Thymus (tissue), 14 donors: ENCODE measurements at places on chromosomes 12 and 14. TPM values are rescaled to one million over a fixed set of nuclear protein-coding genes. Genes with fewer than 3 reads are reported as not detected.

Gene TMEM30B
- total RNA-seq = 3.1 TPM

Gene WNT1
- not detected for total RNA-seq

Gene SLIRP
- 187 TPM for total RNA-seq

DNA sequence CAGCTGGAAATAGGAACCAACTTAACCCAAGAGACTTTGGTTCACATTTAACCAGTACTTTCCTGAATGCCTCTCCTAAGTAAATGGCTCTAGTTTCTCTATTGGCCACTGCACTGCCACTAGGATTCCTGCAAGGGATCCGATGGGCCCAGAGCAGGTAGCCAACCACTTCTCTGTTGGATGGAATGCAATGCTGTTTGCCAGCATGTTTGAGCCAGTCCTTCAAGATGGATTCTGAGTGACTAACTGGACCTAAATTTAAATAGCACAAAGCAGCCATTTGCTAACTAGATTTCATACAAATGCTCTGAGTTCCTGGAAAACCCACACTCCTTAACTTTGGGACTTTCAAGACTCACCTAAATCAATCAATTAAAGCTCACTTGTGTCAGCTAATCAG lies 9.5 kb upstream of the CLEC2D start:
- DNase-seq = no peak

DNA sequence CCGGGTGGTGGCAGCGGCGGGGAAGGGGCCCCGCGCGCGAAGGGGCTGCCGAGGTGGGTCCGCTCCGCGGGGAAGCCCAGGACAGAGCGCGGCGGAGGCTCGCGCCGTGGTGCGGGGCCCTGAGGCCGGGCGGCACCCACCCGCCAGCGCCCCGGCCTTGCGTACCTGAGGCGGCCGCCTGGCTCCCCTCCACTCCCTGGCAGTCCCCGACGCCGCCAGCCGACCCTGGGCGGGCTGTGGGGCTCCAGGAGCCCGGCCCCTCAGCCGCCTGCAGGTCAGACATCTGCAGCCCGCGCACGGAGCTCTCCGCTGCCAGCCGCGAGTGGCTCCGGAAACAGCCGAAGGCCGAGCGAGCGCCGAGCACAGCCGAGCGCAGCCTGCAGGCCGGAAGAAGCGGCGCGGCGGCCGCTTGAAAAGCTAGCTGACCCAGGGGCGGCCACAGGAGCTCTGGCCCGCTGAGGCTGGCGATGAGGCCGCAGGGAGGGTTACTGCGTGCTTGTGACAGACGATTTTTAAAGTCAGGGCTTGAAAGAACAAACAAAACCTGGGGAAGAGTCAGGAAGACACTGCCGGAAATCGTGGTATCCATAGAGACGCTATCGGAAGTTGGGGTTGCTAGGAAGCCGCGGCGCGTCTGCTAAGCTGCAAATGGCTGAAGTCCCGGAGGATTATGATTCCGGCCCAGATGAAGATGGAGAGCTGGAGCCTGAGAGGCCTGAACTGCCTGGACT lies at the start of the genes SAMD15 and TMED8:
SAMD15 (plus strand) TSS at position 609 of the 731 bp plus-strand sequence; CDS start at position 649, 40 bp downstream.
TMED8 (minus strand) TSS at position 324 of the 731 bp plus-strand sequence; CDS start at position 283, 41 bp downstream.
- DNase-seq = peak; percentile 79

DNA sequence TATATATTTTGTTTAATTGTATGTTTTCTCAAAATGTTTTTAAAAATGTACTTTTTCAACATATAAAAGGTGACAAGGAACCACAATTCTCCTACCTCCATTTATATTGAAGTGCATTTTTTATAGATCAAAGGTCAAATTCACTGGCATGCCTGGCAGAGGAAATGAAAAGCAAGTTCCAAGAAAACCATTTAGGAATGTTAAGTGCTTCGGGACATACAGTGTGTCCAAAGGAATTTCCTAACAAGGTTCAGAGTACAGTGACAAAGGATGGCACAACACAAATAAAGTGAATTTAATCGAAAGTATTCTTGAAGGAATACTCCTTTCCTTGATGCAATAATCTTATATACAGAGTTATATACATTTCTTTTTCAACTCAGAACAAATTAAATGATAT lies 242.3 kb downstream of the CCER1 start:
- DNase-seq = no peak

DNA sequence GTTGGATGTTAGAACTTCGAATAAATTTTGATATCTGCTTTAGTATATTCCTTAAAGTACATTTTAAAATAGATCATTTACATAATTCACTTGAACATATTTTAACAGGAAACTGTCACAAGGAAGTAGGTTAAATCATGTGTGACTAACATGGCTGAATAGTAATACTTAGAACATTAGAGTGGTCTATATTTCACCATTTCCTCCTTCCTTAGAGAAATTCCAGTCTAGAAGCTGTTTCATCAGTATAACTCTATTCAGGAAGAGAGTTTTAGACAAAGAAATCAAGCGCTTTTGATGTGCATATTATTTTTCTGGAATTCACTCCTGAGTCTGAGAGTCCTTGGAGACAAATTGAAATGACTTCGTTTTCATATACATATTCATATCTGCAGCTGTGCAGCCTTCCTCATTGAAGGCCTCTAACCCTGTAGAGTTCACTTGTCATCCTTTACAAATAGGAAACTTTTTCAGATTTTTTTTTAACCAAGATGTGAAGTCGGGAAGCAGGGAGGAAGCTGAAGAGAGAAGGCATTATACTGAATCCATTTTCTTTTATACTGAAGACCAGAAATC lies 28.4 kb downstream of the IRAK3 start:
- no peak for DNase-seq

GRCh38 chr12:124478985-124479645 lies 88.3 kb downstream of the NCOR2 start:
- no peak for DNase-seq

GRCh38 chr14:39763402-39763890 lies 331.2 kb upstream of the FBXO33 start:
- DNase-seq = no peak

DNA sequence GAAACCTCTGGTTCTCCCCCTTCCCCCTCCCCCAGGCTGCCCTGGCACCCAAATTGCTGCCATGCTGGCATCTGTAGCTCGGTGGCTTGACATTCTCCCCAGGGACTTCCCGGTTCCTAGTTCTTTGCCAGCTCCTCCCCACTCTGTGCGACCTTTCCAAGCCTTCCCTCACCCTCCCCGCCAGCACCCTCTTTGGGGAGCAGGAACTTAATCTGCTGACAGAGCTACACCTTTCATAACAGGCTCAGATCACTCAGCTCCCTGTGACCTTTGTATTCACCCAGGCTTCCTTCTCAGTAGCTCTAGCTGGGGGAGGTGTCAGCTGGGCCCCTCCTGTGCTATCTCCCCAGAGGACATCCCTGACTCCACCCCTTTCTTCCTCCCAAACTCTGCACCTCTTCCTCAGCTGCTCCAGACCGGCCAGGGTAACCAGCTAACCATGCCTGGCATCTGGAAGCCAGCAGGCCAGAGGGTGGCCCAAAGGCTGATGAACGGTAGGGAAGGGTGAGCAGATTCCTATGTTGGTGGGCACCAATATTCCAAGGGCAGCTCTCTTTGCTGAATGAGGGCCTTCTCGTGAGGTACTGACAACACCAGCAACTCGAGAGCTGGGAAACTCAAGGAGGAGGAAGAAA lies 1.8 kb upstream of the COX14 start:
- no peak for DNase-seq

DNA sequence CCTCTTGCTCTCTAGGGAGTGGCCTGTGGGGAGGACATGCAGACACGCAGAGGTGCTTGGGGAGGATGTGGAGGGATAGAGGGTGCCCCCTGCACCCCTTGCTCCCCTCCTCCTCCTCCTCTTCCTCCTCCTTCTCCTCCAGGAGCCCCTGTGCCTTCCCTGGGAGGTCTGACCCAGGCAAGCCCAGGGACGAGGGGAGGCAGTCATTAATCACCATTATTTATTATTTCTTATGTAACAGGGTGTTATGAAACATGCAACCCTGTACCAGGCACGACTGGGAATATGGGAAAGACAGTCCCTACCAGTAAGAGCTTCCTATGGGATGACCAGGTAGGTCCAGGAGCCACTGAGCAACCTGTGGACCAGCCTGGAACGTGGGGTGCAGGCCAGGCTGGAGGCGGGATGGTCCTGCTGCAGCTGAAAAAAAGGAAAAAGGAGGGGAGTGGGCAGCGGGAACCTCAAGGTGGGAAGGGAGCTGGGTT lies 22.5 kb upstream of the PGF start:
- no peak for DNase-seq

DNA sequence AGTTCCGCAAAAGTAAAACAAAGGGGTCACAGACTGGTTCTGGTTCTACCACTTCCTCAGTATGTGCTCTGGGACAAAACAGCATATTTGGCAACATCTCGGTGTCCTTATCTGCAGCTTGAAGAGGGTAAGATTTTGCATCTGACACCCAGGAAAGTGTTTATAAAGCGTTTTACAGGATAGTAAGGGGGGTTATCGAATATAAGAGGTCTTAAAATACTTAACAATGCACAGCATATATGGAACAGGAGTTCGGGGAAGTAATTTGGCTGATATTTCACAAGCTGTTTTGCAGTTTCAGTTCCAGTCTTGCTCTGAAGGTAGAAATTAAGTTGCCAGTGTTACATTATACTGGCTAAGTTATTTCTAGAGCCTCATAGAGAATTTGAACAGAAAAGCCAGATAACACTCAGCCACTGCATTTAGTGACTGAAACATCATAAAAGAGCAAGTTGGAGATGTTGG lies 904 bp upstream of the MAP4K5 start:
- no peak for DNase-seq

GRCh38 chr14:42322531-42323284 lies 716.0 kb downstream of the LRFN5 start:
- DNase-seq = no peak

- no peak for DNase-seq
Observed at GRCh38 chr14:100048786-100049185, 16.4 kb upstream of the EVL start.

DNA sequence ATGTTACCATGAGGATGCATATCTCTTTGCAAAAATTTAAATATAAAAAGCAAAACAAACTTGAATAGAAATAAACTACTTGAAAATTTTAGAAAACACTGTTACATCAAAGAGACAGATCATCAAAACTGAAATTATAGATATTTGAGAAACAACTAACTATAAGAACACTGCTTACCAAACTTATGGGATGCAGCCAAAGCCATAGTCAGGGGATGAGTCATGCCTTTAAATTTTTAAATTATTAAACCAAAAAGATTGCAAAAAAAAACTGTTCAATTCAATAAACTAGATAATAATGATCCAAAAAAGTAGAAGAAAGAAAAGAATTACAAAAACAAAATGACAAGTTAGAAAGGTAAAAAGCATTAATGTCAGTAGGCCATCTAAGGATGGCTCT lies 7.5 kb downstream of the BDKRB2 start:
- DNase-seq = no peak

DNA sequence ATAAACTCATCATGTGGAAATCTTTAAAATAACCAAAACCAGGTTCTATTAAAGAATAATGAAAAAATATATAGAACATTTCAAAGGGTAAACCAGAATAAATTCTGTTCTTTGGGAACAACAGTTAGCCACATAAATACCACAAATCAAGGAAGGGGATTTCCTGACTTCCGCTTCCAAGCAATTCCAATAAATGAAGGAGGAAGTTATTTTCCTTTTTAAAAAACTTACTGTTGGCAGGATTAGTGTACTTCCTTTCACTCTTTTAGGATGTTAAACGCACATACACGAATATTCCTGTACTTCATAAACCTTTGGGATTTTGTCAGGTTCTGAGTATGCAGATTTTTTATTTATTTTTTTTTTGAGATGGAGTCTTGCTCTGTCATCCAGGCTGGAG lies 13.7 kb upstream of the LIMA1 start:
- DNase-seq = no peak

DNA sequence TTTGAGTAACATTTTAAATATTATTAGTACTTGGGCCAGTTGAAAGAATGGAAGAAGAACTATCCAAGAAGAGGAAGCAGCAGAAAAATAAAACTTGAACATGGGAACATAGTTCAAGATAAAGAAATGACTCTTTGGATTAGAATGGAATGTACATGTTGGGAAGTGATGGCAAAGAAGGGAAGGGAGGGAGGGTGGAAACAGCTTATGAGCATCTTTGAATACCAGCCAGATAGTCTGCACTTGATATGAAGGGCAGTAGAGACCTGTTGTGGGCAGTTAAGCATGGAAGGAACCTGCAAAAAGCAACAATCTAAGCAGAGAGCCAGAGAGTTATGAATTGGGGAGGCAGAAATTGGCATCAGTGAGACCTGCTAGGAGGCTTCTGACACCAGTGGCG lies 10.0 kb upstream of the IL22 start:
- no peak for DNase-seq

DNA sequence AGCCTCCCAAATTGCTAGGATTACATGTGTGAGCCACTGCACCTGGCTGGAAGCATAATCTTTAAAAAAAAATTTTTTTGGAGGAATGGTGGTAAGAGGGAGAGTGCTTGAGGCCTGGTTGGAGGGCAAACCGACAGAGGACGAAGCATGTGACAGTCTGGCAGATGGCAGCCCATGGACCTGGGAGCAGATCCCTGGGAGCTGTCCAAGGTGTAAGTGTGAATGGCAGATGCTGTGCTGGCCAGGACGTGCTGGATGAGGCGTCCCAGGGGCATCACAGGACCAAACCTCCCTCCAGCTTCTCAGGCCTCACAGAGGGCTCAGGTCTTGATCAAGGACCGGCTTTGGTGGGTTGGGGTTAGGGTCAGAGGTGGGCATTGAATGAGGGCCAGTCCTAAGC lies 128.4 kb upstream of the NCOR2 start:
- no peak for DNase-seq

- DNase-seq = no peak
Observed at GRCh38 chr14:44995770-44996294, 33.8 kb downstream of the TOGARAM1 start.

DNA sequence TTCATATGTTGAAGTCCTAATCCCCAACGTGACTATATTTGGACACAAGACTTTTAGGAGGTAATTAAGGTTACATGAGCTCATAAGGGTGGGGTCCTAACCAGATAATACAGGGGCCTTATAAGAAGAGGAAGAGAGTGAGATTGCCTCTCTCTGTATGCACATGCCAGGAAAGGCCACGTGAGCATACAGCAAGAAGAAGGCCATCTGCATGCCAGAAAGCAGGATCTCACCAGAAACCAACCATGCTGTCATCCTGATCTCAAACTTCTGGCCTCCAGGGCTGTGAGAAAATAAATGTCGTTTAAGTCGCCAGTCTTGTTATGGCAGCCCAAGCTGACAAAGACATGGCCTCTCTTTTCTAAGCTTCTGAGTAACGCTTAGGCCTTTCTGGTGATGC lies 69.0 kb upstream of the GPHB5 start:
- no peak for DNase-seq

- DNase-seq = no peak
Observed at GRCh38 chr14:45743884-45744283, 490.9 kb upstream of the MIS18BP1 start.

DNA sequence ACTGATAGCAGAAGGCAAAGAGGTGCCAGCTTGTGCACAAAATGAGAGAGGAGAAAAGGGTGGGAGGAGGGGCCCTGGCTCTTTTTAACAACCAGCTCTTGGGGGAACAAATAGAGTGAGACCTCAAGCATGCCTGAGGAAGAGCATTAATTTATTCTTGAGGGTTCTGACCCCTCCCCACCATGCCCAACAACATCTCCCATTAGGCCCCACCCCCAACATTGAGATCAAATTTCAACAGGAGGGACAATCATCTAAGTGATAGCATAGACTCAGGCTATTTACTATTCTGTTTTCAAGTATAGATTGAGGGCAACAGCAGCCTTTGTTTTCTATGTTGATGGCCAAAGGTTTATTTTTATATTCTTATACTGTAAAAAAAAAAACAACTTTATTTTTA lies 59.7 kb downstream of the FUT8 start:
- DNase-seq = no peak

GRCh38 chr12:108510836-108511235 lies 4.2 kb upstream of the FICD start:
- DNase-seq = no peak

- DNase-seq = no peak
Observed at GRCh38 chr14:49951691-49952345, 58.9 kb downstream of the ARF6 start.

- peak; percentile 23 for DNase-seq
Observed at GRCh38 chr14:99518441-99519346, 37.5 kb downstream of the CCNK start.
